Mesothelial cell of epicardium (in vitro differentiated cells): ENCODE measurements at places on chromosomes 1 and 21. TPM values are rescaled to one million over a fixed set of nuclear protein-coding genes. Genes with fewer than 3 reads are reported as not detected.

- no peak for DNase-seq
- no peaks in the 10 kb centered on the region for H3K36me3 ChIP-seq
- no peak overlapping the region for H3K27ac ChIP-seq
- no peak overlapping the region for H3K4me3 ChIP-seq
- no peaks in the 10 kb centered on the region for H3K4me1 ChIP-seq
- H3K27me3 ChIP-seq: peaks cover 44% of the 10 kb centered on the region
These were observed 98.5 kb upstream of the CTTNBP2NL start for GRCh38 chr1:112297536-112297935.

GRCh38 chr1:64539781-64540218 lies 69.9 kb downstream of the CACHD1 start:
- H3K27ac ChIP-seq: peak overlapping the region; percentile 80
- H3K27me3 ChIP-seq: no peaks in the 10 kb centered on the region
- no peaks in the 10 kb centered on the region for H3K36me3 ChIP-seq
- H3K4me1 ChIP-seq: peaks cover 68% of the 10 kb centered on the region
- DNase-seq: peak; percentile 70

GRCh38 chr21:38315122-38315521 lies 58.3 kb downstream of the KCNJ15 start:
- no peaks in the 10 kb centered on the region for H3K27me3 ChIP-seq
- no peak overlapping the region for H3K4me3 ChIP-seq
- H3K36me3 ChIP-seq: no peaks in the 10 kb centered on the region
- peaks cover 3% of the 10 kb centered on the region for H3K4me1 ChIP-seq
- no peak for DNase-seq

DNA sequence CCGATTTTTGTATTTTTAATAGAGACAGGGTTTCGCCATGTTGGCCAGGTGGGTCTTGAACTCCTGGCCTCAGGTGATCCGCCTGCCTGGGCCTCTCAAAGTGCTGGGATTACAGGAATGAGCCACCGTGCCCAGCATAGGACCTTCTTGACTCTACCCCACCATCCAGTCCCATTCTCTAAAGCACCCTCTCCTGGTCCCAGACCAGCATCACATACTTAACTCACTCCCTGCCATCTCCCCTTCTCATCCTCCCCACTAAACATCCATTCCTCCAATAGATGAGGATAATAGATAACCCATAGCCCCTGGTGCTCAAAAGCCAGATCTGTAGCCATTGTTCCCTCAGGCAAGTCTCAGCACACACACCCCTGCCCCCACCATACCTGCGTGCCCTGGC lies 2.1 kb downstream of the ENTREP3 start:
- peak overlapping the region; percentile 76 for H3K27ac ChIP-seq
- peaks cover 16% of the 10 kb centered on the region for H3K36me3 ChIP-seq
- no peak for DNase-seq

DNA sequence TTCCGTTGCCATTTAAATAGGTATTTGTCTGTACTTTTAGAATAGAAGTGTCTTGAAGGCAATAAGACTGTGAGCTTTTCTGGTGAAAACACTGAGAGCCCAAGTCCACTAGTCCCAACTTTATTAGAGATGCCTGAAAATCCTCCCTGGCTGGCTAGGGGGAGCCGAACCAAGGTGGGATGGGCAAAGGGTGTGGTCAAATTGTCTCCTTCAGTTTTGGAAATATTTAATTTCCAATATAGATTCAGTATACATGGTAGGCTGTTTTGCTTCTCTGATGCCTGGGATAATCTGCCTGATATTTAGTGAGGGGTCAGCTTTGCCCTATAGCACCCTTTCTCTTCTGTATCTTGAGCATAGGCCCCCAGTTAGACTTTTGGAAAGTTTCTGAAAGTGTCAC lies 3.5 kb downstream of the ROR1 start:
- H3K27me3 ChIP-seq: no peaks in the 10 kb centered on the region
- H3K36me3 ChIP-seq: no peaks in the 10 kb centered on the region
- peak overlapping the region; percentile 95 for H3K4me3 ChIP-seq
- H3K4me1 ChIP-seq: peaks cover 75% of the 10 kb centered on the region

DNA sequence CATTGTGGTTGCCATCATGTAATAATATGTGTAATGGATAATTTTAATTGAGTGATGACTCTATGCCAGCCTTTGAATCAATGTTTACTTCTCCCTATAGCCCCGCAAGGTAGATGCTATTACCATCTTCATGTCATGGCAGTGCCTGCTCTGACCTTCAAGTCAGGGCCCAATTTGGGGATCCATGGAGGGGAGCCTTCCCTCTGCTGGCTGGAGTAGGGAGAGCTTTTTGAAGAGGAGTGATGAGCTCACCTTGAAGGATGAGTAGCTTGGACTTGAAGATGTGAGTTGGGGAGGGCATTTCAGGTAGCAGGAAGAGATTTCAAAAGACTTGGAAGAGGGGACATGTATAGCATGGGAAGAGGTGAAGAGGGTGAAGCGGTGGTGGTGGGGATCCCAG lies 189.2 kb downstream of the FOXD2 start:
- peak; percentile 20 for DNase-seq
- peaks cover 56% of the 10 kb centered on the region for H3K27me3 ChIP-seq
- H3K4me3 ChIP-seq: no peak overlapping the region
- peaks cover 8% of the 10 kb centered on the region for H3K4me1 ChIP-seq

Gene CD101
- 3.7 to 5.6 TPM (median 4.1 TPM) in 3 replicates for total RNA-seq

Gene CR1
- 0.09 to 0.16 TPM (median 0.09 TPM) in 3 replicates for total RNA-seq
